ENCODE measurements at places on chromosomes 1 and 21. TPM values are rescaled to one million over a fixed set of nuclear protein-coding genes. Genes with fewer than 3 reads are reported as not detected.

GRCh38 chr1:158122833-158123388 lies 57.8 kb upstream of the CD1D start:
- no peak for ATAC-seq

- ATAC-seq = no peak
These were observed 183.6 kb upstream of the UBE2U start for GRCh38 chr1:64019818-64020217.

The IL23R gene
- 0.12 TPM for total RNA-seq

DNA sequence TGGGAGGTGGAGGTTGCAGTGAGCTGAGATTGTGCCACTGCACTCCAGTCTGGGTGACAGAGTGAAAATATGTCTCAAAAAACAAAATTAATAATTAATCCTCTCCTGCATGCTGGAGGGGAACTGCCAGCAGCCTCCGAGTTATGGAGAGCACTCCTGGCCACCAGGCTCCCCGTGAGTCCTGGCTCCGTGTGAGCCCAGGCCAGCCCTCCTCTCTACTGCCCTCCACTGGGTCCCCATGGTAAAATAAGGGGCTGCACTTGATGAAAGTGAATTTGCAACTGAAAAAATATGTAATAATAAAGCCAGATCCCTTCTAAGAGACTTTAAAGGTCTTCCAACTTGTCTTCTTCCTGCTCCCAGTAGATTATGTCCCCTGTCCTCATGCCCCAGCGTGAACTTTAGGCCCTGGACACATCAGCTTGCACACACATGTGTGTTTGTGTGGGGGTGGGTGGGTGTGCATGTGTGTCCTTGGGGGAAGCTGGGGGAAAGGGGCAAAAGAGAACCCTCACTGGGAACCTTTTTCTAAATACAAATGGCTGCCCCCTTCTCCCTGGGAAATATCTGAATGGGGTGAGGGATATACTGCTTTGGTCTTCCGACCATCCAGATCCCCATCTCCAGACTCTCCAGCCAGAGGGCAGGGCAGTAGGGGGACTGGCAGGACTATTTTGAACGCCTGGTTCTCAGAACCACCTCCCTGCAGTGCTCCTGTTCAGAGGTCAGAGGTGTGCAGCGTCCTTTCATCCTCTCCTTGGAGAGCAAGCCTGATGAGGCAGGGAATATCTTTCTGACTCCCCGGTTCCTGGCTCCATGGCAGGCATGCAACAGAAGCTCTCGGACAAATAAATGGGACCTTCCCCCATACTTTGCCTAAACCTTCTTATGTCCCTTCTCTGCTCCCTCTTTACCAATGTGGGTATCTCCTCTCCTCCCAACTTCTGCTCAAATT lies 26.2 kb downstream of the NEK2 start:
- no peak for ATAC-seq

DNA sequence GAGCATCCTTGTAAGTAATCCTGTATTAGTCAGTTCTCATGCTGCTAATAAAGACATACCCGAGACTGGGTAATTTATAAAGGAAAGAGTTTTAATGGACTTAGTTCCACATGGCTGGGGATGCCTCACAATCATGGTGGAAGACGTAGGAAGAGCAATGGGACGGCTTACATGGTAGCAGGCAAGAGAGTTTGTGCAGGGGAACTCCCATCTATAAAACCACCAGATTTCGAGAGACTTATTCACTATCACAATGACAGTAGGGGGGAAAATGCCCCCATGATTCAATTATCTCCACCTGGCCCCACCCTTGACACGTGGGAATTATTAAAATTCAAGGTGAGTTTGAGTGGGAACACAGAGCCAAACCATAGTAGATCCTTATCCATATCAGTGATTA lies 124.7 kb downstream of the HIVEP3 start:
- ATAC-seq = no peak

GRCh38 chr21:44952929-44953627 lies 13.2 kb downstream of the SLX9 start:
- ATAC-seq = no peak

DNA sequence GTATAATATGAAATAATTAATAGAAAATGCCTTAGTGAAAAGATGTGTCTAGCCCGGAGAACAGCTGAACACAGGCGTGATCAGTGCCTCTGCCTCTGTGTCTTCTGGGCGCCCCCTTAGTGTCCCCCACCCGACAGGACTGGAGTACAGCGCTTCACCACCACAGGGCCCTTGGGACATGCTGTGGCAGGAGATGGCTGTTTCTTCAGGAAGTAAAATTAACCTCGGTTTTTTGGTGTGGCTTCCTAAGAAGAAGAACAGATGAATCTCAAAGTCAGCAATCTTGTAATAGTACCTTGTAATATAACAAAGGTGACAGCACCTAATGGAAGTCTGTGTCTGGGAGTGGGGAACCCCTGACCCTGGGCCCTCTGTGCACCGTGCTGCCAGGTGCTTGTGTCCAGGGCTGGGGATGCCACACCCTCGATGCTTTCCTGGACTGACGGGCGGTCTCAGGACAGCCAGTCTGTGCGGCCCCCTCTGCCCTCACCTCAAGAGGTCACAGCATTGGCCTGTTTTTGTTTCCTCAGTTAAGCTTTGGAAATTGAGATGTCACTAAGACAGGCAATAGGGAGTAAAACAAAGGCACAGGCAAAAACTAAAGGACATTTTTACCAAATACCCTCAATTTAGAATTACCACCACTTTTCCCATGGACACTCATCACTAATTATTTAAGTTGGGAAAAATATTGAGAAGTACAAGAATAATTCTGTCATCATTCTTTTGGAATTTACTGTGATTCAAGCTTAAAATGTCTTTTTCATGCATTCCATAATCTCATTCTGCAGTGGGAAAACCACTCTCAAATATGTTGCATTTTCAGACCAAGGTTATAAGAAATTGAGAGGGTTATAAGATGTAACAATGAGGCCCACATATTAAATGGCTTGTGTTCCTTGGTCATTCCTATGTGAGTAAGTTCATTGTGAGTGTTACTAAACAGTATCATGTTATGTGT lies 79.3 kb downstream of the ADARB1 start:
- no peak for ATAC-seq

The TMEM59 gene
- 255 TPM for total RNA-seq

Measured in esophagus mucosa (tissue), 1 donor.